ENCODE measurements at places on chromosomes 12 and 14.
A peak's percentile ranks its signal among the peaks of the same experiment; 100 is the strongest.

- no peak for DNase-seq
Measured at GRCh38 chr12:75933101-75933500, 98.5 kb downstream of the PHLDA1 start.

- no peak for DNase-seq
Measured at GRCh38 chr14:91390165-91390778, 27.3 kb downstream of the CCDC88C start.

GRCh38 chr14:21038441-21039422 is 3.4 kb upstream of the RNASE7 start:
- no peak for DNase-seq

GRCh38 chr14:28098856-28099255 is 667.7 kb upstream of the FOXG1 start:
- DNase-seq: no peak

DNA sequence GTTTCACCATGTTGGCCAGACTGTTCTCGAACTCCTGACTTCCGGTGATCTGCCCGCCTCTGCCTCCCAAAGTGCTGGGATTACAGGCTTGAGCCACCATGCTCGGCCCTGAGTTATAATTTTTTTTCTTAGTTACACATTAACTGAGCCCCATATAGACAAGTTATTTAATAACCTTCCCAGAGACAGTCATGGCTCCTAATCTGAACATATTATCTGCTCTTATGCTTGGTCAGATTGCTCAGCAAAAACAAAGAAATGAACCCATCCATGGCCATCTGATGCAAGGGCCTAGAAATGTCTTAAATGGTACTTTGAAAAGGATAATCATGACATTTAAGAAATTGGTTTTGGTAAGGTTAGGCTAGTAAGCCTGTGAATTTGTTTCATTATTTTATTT is 13.0 kb downstream of the SAMD15 start:
- no peak for DNase-seq

DNA sequence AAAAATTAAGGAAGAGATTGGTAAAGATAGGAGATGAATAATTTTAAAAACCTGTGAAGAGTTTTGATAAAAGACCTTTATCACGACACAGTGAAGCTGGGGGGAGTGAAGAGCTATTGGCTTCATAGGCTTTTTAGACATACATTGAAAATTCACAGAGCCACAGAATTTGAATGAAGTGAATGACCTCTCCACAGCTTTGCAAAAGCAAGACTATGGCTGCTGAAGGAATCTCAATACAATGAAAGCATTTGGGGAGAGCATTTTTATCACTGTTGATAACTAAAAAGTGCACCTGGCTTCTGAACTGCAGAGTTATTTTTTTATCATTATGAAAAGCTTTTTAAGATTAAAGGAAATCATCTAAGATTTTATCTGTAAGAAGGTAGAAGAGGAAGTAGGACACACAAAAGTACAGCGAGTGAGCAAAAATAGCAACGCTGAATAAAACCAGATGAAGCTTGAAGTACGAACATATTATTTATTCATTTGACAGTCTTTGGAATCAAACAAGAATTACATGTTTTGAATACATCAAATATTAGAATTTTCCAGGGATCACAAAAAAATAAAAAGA is 317.5 kb downstream of the KCNC2 start:
- DNase-seq: no peak

DNA sequence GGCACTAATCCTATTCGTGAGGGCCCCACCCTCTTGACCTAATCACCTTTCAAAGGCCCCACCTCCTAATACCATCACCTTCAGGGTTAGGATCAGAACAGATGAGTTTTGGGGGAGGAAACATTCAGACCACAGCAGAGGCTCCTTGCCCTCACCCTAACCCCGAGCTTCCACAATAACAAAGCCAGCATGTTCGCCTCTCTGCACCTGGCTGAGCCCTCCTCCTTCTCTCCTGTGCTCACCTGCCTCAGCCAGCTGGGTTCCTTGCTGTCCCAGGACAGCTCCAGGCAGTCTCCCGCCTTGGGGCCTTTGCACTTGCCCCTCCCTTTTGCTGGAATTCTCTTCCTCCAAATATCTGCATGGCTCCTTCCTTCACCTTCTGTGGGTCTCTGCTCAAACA is 9.7 kb upstream of the RAN start:
- DNase-seq: no peak

GRCh38 chr14:51012055-51012454 is 67.8 kb upstream of the PYGL start:
- DNase-seq: no peak

DNA sequence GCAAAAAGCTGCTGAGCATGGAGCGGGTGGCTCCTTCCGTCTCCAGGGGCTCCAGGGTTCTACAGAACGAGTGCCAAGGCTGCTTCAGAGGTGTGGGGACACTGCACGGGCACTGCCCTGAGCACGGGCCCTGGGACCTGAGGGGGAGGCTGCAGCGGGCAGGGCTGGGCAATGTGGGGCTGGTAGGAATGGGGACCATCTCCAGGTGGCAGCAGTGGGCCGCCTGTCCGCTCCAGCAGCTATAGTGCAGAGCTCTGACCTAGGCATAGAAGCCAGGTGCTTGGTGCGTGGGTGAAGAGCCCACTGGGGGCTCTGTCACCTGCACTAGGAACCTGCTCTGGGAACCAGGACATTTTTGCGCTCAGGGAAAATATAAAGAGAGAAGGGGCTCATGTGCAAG is 22.3 kb downstream of the HDAC7 start:
- DNase-seq: no peak

DNA sequence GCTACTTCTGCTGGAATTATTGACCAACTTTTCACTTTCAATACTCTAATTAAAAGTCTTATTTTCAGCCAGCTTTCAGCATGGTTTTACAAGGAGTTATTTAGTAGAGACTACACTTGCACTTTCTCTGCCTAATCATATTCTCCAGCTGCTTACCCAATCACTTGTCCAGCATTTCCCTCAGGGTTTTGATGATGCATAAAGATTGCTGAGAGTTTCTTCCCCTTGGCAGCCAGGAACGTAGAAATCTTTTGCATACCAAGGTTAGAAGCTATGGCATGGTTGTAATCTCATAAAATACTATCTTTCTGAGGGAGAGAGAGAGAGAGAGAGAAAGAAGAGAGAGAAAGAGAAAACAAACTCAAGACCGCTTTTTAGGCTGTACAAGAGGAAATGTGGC is 10.8 kb downstream of the OR4Q3 start:
- DNase-seq: no peak

DNA sequence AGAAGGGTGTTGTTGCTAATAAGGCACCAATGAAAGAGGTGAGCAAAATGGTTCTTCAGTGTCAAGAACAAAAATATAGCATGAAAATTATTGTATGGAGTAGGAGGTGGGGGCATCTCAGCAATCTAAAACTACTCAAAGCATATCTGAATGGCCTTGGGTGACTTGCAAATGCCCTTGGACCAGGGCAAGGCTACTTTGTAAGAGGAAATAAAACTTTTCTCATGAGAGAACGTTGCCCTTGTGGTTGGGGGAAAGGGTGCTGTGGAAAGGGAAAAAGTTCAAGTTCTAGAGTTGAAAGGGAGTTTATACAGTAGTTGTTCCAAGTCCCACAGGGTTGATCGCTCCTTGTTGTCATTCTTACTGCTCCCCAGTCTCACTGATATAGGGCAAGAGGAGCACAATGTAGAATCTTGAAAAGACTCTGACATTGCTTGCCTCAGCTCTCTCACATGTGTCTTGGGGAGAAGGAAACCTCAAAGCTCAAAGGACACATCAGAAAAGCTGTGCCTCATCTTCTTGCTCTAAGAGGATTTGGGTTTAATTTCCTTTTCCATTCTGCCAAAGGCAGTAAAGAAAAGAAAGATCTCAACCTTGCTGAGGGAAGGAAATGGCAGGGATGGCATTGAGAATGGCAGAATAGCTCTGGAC is 270.5 kb downstream of the DUSP6 start:
- DNase-seq: no peak

DNA sequence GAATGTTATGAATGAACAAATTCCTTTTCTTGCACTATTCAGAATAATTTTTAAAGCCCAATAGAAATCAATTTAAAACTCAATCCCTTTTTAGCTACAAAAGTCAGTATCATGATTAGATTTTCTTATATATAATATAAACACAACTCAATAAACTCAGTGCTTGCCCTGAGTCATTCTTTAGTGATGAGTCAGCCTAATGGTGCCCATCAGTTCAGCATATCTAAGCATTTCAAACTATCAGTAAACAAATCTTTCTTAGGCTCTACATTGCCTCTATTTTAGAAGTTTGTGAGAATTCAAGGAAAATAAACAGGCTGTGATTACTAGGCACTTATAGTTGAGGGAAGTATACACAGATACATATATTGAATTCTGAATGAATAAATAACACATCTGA is 179.6 kb downstream of the NELL2 start:
- DNase-seq: no peak

DNA sequence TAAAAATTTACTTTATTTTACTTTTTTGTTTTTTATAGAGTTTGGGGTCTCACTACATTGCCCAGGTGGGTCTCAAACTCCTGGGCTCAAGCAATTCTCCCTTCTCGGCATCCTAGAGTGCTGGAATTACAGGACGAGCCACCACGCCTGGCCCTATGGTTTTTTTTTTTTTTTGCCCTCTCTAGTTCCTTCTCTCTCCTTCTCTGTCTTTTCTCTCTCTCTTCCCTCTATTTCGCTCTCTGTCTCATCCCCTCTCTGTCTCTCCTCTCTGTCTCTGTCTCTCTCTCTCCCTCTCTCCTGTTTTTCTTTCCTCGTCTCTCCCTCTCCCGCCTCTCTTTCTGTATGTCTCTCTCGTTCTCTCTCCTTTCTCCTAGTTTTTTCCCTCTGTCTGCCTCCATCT is 202.6 kb upstream of the LHX5 start:
- DNase-seq: no peak

DNA sequence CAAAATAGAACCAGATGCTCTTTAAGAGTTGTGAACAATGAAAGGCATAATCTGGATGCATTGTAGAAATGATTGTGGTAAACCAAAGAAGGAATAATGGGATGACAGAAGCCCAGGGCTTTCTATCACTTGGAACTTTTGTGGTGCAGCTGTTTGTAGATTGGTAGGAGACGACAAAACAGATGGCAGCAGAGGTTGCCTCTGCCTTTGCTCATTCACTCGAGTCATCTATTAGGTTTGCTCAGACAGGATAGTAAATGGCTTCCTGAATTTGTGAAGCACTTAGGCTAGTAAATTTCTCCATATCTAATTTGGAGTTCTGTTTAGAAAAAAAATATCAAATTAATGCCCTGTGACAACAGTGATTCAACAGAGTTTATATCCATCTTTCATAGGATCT is 78.4 kb downstream of the FGD4 start:
- no peak for DNase-seq

DNA sequence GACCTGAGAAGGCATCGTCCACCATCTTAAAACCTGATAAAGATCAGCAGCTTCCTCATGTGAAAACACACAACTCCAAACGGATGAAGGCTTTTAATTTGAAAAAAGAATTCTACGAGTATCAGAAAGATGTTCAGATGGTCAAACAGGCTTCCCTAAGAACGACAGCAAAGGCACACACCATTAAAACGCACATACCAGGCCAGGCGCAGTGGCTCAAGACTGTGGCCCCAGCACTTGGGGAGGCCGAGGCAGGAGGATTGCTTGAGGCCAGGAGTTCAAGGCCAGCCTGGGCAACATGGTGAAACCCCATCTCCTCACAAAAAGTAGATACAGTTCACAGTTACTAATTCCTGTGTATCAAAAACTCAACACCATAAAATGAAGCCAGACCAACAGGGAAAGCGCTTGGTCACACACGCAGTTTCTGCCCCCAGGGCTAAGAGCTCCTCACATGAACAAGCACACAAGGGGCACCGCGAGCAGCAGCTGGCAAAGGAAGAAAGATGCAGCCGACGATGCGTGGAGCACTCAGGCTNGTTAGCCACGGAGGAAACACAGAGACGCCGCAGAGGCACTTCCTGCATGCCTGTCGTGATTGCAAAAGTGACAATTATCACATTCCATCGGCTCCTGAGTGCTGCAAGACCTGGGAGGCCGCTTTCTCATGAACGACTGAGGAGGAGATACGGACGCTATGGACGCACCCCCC is 78.0 kb downstream of the NOC4L start:
- peak; percentile 55 for DNase-seq

- no peak for DNase-seq
Measured at GRCh38 chr12:4589941-4590340, 27.9 kb downstream of the DYRK4 start.

GRCh38 chr14:60189923-60190840 is 25.0 kb upstream of the DHRS7 start:
- DNase-seq: no peak

DNA sequence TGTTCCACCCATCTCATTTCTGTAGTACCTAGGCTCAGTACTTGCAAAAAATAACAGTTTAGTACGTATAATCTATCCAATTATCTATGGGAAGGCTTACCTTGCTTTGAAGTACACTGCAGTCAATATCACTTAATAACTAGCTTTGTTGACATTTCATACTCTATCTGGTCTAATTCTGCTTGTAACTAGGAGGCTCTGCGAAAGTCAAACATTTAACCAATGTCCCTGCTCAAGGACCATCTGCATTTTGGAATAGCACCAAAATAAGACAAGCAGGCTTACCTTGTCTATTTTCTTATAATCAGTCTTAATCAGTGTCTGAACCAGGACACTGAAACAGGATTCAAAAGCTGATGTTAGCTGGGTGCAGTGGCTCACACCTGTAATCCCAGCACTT is 39.9 kb downstream of the SLC25A47 start:
- DNase-seq: no peak

DNA sequence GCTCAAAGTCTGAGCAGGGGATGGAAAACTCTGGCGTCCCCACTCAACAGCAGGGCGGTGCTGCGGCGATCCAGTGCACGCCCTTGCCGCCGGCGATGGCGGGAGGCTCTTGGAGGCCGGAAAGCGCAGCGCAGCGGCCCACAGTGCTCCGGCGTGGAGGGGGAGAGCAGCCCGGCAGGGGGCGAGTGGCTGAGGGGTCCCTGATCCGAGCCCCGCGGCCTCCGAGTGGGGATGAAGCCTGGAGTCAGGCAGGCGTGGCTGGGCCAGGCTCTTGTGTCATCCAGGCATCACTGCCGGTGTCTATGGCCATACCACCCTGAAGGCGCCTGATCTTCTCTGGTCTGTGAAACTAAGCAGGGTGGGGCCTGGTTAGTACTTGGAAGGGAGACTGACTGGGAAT is 183.1 kb downstream of the ALG10 start:
- DNase-seq: no peak

DNA sequence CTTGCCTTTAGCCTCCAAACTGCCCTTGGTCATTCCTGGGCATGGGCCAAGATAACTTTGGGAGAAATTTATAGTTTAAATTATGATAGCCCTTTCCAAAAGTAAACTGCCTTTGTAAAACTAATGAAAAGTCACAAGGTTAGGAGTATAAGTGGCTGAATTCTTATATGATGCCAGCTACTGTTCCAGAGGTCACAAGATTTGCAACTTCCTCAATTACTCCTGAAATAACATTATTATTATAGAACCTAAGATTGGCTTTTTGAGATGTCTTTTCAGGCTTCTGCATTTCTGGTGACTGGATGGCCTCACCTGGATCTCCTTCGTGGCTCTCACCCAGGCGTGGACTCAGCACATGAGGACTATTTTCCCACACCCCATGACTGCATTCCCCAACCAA is 55.0 kb downstream of the OSBPL8 start:
- no peak for DNase-seq
